ENCODE measurements at places on chromosomes 5 and 9. TPM values are rescaled to one million over a fixed set of nuclear protein-coding genes. Genes with fewer than 3 reads are reported as not detected.

- no peak overlapping the region for H3K4me3 ChIP-seq
- no peak for DNase-seq
- no peaks in the 10 kb centered on the region for H3K4me1 ChIP-seq
- no peaks in the 10 kb centered on the region for H3K27me3 ChIP-seq
Observed at GRCh38 chr5:14880688-14881087, 9.1 kb upstream of the ANKH start.

- no peak for DNase-seq
- no peaks in the 10 kb centered on the region for H3K36me3 ChIP-seq
- H3K4me3 ChIP-seq, result no peak overlapping the region
Observed at GRCh38 chr5:132096904-132097303, 23.3 kb downstream of the CSF2 start.

DNA sequence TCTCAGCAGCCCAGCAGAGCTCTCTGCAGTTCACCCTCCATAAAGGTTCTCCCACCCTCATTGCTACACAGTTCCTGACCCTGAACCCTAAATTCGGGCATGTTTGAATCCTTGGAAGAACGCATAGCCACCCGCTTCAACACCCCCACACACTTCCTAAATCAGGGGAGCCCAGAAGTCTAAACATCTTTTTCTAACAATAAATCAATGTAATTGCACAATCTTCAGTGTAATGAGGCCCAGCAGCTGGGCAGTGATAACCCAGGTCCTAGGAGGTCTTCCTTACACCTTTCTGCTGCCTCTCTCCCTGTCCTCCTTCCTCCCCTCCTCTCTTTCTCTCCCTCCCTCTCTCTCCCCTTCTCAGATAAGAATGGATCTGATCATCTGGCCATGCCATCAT, 88.0 kb downstream of the IRX2 start:
- H3K27me3 ChIP-seq, result no peaks in the 10 kb centered on the region
- H3K27ac ChIP-seq, result no peak overlapping the region
- DNase-seq, result no peak
- no peaks in the 10 kb centered on the region for H3K4me1 ChIP-seq
- no peak overlapping the region for H3K4me3 ChIP-seq

DNA sequence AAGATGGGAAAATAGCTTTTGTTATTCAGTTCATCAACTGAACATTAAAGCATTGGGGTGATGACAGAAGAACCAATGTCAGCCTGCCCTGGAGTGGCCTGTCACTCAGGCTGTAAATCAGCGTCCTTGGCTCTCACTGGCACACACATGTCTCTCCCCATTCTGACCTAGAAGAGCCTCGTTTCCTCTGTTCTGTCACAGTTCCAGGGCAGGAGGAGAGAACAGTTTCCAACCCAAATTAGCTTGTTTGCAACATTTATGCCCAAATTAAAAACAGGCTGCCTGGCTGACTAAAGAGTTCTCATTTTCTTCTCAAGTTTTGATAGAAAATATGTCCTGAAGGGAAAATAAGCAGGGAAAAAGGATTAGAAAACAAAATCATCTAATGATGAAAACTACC, 520.1 kb downstream of the CHSY3 start:
- DNase-seq, result no peak
- H3K36me3 ChIP-seq, result no peaks in the 10 kb centered on the region
- no peaks in the 10 kb centered on the region for H3K4me1 ChIP-seq
- H3K27me3 ChIP-seq, result no peaks in the 10 kb centered on the region

- H3K4me3 ChIP-seq, result peak overlapping the region; percentile 95
- H3K27ac ChIP-seq, result peak overlapping the region; percentile 89
- no peaks in the 10 kb centered on the region for H3K36me3 ChIP-seq
- no peak for DNase-seq
- H3K4me1 ChIP-seq, result peaks cover 16% of the 10 kb centered on the region
- no peaks in the 10 kb centered on the region for H3K27me3 ChIP-seq
Observed at GRCh38 chr5:56816546-56817081, 1.3 kb downstream of the MAP3K1 start.

DNA sequence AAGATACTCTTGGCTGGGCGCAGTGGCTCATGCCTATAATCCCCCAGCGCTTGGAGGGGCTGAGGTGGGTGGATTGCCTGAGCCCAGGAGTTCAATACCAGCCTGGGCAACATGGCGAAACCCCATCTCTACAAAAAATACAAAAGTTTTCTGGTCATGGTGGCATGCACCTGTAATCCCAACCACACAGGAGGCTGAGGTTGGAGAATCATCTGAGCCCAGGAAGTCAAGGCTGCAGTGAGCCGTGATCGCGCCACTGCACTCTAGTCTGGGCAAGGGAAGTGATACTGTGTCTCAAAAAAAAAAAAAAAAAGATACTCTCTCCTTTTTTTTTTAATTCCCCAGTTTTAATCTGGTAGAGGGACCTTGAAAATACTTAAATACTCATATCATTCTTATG, 15.0 kb downstream of the ANKRD33B start:
- H3K4me1 ChIP-seq, result peaks cover 3% of the 10 kb centered on the region
- H3K4me3 ChIP-seq, result no peak overlapping the region
- DNase-seq, result no peak

DNA sequence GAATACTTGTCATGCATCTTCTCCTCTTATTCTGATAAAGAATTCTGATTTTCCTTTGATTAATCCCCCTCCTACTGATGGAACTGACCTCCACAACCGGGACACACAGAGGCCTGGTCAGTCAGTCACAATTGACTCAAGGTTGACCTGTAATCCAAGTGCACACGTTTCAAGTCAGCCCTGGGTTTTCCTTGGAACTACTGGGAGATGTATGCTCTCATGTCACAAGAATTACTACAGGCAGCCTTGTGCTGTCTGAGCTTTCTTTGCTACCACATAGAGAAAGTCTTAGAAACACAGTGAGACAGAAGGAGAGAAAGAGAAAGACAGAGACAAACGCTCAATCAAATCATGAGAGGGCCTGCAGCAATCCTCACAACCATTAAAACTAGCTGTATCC, 345.8 kb downstream of the PDE4D start:
- H3K27ac ChIP-seq, result no peak overlapping the region
- H3K36me3 ChIP-seq, result no peaks in the 10 kb centered on the region
- DNase-seq, result no peak
- no peak overlapping the region for H3K4me3 ChIP-seq
- no peaks in the 10 kb centered on the region for H3K27me3 ChIP-seq

GRCh38 chr9:99663297-99663696, 158.4 kb upstream of the NR4A3 start:
- H3K4me1 ChIP-seq, result no peaks in the 10 kb centered on the region
- no peak overlapping the region for H3K27ac ChIP-seq
- H3K4me3 ChIP-seq, result no peak overlapping the region

DNA sequence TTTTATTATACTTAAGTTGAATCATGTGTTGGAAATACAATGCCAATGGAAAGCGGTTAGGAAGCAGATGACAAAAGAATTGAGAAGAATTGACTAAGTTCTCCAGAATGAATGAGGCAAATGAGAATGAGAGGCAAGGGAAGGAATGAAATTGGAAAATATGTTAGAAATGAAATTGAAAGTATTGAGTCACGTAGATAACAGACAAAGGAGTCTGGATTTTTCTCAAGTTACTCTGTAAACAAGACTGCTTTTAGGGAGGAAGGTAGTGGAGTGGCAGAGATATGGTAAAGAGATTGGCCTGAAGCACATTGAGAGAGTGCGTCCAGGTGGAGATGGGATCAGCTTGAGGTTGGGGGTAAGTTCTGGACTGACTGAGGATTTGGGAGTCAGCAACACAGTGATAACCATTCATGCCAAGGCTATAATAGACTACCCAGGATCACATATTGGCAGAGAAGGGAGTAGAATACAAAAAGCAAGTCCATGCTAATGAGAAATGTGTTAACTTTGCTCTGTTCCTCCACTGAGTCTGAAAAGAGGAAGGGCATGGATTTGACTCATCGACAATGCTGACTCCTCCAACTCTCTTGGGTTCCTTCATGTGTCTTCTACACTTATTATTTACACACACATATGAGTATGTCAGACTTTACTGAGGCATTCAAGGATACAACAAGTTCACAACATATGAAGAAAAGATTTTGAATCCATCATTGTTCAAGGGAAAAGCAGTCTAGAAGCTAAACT, 814.2 kb upstream of the ZNF608 start:
- H3K4me3 ChIP-seq, result no peak overlapping the region
- H3K4me1 ChIP-seq, result no peaks in the 10 kb centered on the region
- no peak for DNase-seq
- H3K27me3 ChIP-seq, result no peaks in the 10 kb centered on the region

- no peaks in the 10 kb centered on the region for H3K27me3 ChIP-seq
- no peak for DNase-seq
- no peak overlapping the region for H3K4me3 ChIP-seq
- no peaks in the 10 kb centered on the region for H3K36me3 ChIP-seq
Observed at GRCh38 chr5:132030610-132031009, 19.2 kb upstream of the ACSL6 start.

DNA sequence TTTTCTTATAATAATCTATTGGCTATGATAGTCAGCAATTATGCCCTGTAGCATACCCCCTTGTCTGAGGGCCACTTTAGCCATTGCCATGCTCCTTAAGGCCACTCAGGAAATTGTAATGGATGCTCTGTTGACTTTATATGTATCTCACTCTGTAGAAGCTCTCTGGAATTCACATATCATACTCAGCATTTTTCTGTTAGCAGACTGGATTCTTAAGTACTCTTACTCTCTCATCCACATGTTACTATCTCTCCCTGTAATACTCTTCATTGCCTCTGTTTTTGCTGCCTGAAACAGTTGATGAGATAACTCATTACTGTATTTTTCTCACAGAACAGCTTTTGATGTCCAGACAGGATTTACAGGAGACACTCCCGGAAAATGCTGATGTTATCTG, 24.2 kb downstream of the TMEM232 start:
- DNase-seq, result no peak
- H3K27ac ChIP-seq, result no peak overlapping the region
- H3K4me3 ChIP-seq, result no peak overlapping the region
- H3K36me3 ChIP-seq, result no peaks in the 10 kb centered on the region
- no peaks in the 10 kb centered on the region for H3K27me3 ChIP-seq

- DNase-seq, result no peak
- no peak overlapping the region for H3K27ac ChIP-seq
- no peaks in the 10 kb centered on the region for H3K27me3 ChIP-seq
- H3K4me3 ChIP-seq, result no peak overlapping the region
Observed at GRCh38 chr9:134858051-134858841, 22.4 kb upstream of the FCN2 start.

- no peaks in the 10 kb centered on the region for H3K27me3 ChIP-seq
- no peaks in the 10 kb centered on the region for H3K4me1 ChIP-seq
- H3K4me3 ChIP-seq, result no peak overlapping the region
- no peak for DNase-seq
- H3K36me3 ChIP-seq, result no peaks in the 10 kb centered on the region
- no peak overlapping the region for H3K27ac ChIP-seq
Observed at GRCh38 chr5:98530224-98530623, 243.2 kb upstream of the RGMB start.

GRCh38 chr5:96260009-96260408, 173.0 kb downstream of the PCSK1 start:
- H3K36me3 ChIP-seq, result no peaks in the 10 kb centered on the region
- no peaks in the 10 kb centered on the region for H3K27me3 ChIP-seq
- DNase-seq, result no peak
- peak overlapping the region; percentile 78 for H3K27ac ChIP-seq

GRCh38 chr9:136597141-136597885, 51.5 kb upstream of the NOTCH1 start:
- H3K4me3 ChIP-seq, result no peak overlapping the region
- H3K27ac ChIP-seq, result no peak overlapping the region

- no peak overlapping the region for H3K27ac ChIP-seq
- no peaks in the 10 kb centered on the region for H3K36me3 ChIP-seq
- DNase-seq, result no peak
- no peaks in the 10 kb centered on the region for H3K4me1 ChIP-seq
Observed at GRCh38 chr9:68418259-68418845, 61.9 kb downstream of the PGM5 start.

- peak overlapping the region; percentile 18 for H3K4me3 ChIP-seq
- H3K27me3 ChIP-seq, result no peaks in the 10 kb centered on the region
- peaks cover 46% of the 10 kb centered on the region for H3K36me3 ChIP-seq
- DNase-seq, result no peak
- no peaks in the 10 kb centered on the region for H3K4me1 ChIP-seq
- H3K27ac ChIP-seq, result no peak overlapping the region
Observed at GRCh38 chr9:96818533-96818932, 35.8 kb downstream of the ZNF782 start.

- H3K4me3 ChIP-seq, result no peak overlapping the region
- H3K36me3 ChIP-seq, result peaks cover 17% of the 10 kb centered on the region
- no peak overlapping the region for H3K27ac ChIP-seq
- DNase-seq, result no peak
- no peaks in the 10 kb centered on the region for H3K27me3 ChIP-seq
- no peaks in the 10 kb centered on the region for H3K4me1 ChIP-seq
Observed at GRCh38 chr5:96730586-96730985, 68.4 kb downstream of the CAST start.

GRCh38 chr9:113431191-113431590, 20.6 kb downstream of the C9orf43 start:
- no peak overlapping the region for H3K4me3 ChIP-seq
- H3K36me3 ChIP-seq, result no peaks in the 10 kb centered on the region
- no peak for DNase-seq
- no peak overlapping the region for H3K27ac ChIP-seq
- no peaks in the 10 kb centered on the region for H3K27me3 ChIP-seq

The SNCB gene
- not detected for total RNA-seq

The BASP1 gene
- total RNA-seq, result 48.8 TPM

The KIF27 gene
- total RNA-seq, result 4.3 TPM

The HTR1A gene
- total RNA-seq, result not detected

The GPR150 gene
- 1.1 TPM for total RNA-seq

The CXCL14 gene
- 27.5 TPM for total RNA-seq

The ADGRD2 gene
- not detected for total RNA-seq

The PIP5KL1 gene
- 8.8 TPM for total RNA-seq

The PLPP6 gene
- 4.5 TPM for total RNA-seq

The LRRTM2 gene
- total RNA-seq, result 0.27 TPM

The CDX1 gene
- not detected for total RNA-seq

Data from thoracic aorta (tissue), 2 donors.